Fibroblast of skin of abdomen (primary cell): ENCODE measurements at places on chromosomes 7 and 10.

DNA sequence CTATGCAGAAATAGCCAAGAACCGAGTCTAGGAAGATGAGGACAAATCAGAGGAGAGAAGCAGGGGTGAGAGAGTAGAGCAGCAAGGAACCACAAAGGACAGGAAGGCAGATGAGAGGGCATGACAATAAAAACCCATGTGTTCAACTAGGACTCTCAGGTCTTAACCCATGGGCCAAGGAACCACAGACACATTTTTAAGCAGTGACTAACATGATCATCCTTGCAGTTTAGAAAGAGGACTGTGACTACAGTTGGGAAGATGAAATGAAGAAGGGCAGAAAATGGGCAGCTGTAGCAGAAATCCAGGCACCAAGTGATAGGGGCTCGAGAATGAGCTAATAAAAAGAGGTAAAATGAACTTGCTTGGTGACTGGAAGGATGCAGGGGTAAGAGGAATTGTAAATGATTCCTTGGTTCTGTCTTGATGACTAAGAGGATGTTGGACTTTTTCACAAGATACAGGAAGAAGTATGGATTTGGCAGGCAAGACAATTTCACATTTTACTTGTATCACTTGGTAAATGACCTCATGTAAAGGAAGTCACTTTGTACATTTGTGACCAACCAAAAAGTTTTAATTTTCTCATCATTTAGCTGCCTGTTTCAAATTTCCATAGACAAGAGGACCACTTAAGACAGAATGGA is 22.8 kb downstream of the SGMS1 start:
- DNase-seq, result peak; percentile 61

- DNase-seq, result peak; percentile 4
These were observed 70.9 kb downstream of the HHEX start for GRCh38 chr10:92760609-92761008.

DNA sequence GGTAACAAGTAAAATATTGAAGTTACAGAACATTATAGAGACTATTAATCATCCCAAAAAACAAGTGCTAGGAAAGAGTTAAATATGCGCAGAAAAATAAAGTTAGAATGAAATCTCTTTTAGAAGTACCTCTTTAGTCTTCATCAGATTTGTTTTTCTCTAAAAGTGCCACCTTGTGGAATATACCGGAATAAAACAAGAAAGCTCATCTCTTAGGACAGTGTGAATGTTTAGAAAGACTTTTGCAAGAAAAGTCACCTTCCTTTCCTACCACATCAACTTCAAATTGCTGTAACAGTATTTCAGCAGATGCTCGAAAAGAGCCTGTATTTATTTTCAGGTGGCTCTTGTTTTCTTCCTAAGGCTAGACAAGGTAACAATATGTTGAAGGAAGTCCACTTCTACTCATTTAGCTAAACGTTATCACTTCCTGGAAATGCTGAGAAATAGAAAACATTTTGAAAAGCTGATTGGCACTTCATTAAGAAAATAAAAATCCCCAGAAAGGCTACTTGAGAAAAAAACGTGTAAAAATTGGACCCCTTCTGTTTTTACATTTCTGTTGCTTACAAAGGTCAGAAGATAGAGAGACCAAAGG is 19.8 kb upstream of the FAM133B start:
- DNase-seq, result no peak

- no peak for DNase-seq
These were observed 16.0 kb downstream of the NRAP start for GRCh38 chr10:113647812-113648211.

DNA sequence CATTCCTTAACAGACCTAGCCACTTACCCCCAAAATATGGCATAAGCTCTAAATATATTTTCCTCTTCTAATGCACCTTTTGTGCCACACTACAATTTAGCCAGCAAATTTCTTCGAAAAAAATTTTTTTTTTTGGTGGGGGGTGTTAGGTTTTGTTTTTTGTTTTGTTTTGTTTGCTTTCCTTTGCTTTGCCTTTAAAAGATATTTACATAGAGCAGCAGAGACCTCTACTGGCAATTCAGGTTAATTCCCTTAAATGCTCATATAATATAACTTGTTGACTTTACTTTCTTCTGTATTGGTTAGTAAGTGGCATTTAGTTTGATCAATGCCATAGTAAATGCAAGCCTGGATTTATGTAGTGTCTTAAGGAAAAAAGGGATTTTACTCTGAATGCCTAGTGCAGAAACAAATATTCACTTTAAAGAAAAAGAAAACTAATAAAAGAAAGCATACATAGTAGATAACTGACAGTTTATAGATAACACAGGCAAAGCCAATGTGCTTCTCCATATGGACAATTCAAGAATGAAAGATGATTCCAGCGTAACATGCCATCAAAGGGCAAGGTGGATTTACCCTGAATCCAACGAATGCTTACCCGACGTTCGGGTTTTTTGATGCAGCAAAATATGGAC is 1250.6 kb downstream of the GATA3 start:
- DNase-seq, result peak; percentile 9

GRCh38 chr7:66110856-66111255 is 3.8 kb upstream of the CRCP start:
- peak; percentile 98 for DNase-seq

DNA sequence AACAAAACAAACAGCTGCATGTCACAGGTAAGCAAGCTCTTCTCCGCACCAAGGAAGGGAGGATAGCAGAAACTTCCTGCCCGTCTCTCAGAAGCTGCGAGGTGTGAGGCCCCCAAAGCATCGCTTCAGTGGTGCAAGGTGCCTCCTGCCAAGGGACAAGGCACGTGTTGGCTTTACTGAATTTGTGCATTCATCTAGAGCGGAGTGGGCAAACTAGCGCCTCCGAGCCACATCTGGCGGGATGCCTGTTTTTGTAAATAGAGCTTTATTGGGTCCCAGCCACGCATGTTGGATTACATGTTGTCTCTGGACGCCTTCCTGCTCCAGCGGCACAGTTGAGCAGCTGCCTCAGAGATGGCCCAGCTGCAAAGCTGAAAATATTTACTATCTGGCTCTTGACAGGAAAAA is 27.7 kb downstream of the PHYH start:
- DNase-seq, result peak; percentile 18

GRCh38 chr7:23615331-23615730 is 18.1 kb downstream of the CCDC126 start:
- no peak for DNase-seq

GRCh38 chr7:134694299-134694698 is 47.6 kb downstream of the BPGM start:
- DNase-seq, result no peak

- DNase-seq, result no peak
These were observed 61.9 kb upstream of the EBF3 start for GRCh38 chr10:130025811-130026485.

DNA sequence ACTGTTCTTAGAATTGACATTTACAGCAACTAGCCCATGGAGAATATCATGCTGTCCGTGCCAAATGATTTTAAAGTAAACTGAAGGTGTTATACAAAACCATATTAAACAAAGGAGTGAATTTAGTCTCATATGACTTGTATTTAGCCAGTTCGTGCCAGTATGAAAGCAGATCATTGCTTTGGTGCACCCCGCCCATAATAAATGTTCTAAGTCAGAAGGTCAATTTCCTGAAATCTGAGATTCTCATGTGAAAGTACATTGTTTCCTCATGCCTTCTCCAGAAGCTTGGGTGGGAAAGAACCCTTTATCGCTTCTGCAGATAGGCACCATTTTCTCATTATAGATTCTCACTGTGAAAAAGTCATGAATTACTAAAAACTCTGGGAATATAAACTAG is 106.4 kb downstream of the CAMK1D start:
- DNase-seq, result no peak

GRCh38 chr7:143908120-143908519 is 6.1 kb upstream of the TCAF1 start:
- no peak for DNase-seq

DNA sequence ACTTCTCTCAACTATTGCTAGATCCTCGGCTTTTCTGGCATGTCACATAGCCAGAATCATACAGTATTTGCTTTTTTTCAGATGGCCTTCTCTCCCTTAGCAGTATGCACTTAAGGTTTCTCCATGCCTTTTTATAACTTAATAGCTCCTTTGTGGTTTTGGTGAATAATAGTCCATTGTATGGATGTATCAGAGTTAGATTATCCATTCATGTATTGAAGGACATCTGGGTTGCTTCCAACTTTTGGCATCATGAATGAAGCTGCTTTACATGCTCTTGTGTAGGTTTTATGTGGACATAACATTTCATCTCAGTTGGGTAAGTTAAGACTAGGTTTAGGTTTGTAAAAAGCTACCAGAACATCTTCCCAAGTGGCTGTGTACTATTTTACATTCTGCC is 4.6 kb downstream of the ATP5F1C start:
- DNase-seq, result no peak

DNA sequence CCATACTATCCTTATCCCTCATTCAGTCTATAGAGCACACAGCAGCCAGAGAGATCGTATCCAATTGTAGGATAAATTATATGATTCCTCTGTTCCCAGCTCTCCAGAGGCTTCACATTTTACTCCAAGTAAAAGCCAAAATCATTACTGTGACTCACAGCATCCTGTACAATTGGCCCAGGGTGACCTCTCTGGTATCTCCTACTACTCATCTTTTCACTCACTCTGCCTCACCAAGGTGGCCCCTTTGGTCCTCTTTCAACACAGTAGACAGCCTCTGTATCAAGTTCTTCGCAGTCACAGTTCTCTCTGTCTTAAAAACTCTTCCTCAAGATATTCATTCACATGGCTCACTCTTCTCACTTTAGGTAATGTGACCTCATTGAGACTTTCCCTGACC is 72.6 kb upstream of the LSM8 start:
- DNase-seq, result no peak

- no peak for DNase-seq
These were observed 526.3 kb upstream of the SEMA3D start for GRCh38 chr7:85713171-85713570.

GRCh38 chr7:6279937-6280336 is 7.5 kb upstream of the CYTH3 start:
- no peak for DNase-seq

DNA sequence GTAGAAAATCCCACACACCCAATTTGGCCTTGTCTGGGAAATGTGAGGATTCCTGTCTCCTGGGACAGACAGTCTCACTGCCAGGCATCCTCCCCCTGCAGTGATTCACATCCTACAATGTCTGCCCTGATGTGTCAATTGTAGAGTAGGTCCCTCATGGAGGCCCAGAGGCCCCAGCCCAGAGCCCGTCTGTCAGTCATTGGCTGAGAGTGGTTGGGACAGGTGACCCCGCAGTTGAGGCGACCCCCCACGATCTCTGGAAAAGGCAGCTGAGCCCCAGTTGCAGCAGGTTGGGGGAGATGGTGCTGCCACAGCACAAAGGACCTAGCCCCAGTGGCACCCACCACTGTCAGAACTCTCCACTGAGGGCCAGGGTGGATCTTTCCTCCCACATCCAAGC is 84.3 kb upstream of the INSIG1 start:
- peak; percentile 78 for DNase-seq

- DNase-seq, result no peak
These were observed 171.2 kb downstream of the PTPRN2 start for GRCh38 chr7:158416283-158416933.

GRCh38 chr10:100793055-100793454 is 47.7 kb downstream of the PAX2 start:
- no peak for DNase-seq

GRCh38 chr7:130529417-130529816 is 37.5 kb downstream of the MEST start:
- DNase-seq, result no peak

- no peak for DNase-seq
These were observed 319.3 kb downstream of the INHBA start for GRCh38 chr7:41383596-41383995.

DNA sequence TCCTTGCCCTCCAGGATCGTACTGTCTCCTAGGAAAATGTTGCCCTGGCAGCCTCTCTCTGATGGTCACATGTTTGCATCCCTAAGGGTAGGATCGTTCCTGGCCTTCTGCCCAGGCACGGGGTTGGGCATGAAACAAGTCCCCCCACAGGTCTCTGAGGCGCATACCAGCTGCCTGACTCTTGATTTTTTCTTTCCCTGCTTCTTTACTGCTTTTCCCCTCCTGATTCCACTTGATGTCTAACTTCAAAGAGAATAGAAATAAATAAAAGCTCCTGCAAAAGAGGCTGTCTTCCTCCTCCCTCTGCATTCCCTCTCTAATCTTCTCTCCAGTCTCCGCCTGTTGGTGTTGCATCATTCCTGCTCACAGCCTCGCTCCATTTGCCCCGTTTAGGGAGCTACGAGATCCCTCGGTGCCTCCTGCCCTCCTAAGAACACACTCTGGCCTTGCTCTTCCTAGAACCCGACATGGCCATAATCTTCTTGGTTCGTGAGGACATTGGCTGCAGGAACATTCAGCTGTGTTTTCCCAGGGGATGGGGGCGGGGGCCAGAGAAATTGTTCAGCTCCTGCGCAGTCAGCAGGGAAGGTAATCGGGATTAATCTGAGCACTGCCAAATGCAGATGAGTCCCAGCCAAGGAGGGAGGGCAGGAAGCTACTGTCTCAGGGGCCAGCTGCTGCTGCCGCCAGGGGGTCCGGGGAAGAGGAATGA is 26.0 kb downstream of the LEP start:
- DNase-seq, result peak; percentile 84

DNA sequence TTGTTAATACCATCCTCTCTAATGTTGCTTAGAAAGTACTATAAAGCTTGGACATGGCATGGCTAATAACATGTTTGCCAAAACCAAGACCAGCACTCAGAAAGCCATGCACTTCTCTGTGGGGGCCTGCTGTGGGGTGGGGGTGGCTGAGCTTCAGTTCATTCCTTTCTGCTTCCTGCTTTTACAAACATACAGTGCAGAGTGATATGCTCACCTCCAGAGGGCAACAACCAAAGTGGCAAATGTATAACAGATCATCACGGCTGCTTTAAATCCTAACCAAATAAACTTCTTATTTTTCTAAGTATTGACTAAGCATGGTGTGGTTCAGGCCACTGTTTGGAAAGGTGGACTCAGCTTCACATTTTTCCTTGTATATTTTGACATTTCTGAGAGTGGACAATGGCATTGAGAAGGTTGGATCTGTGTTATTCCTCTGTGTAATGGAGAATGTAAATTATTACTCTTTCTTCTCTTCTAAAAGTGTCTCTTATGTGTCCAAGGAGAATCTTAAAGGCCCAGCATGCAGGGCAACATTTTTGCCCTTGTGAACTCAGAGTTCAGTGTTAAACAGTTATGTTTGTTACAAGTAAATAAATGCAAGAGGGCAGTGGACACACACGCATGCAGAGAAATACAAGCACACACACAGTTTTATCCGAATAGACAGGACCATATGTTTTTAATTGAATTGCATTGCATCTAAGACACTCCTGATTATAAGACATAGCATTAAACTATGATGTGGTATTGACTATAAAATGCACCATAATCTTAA is 186.1 kb downstream of the HERPUD2 start:
- no peak for DNase-seq

DNA sequence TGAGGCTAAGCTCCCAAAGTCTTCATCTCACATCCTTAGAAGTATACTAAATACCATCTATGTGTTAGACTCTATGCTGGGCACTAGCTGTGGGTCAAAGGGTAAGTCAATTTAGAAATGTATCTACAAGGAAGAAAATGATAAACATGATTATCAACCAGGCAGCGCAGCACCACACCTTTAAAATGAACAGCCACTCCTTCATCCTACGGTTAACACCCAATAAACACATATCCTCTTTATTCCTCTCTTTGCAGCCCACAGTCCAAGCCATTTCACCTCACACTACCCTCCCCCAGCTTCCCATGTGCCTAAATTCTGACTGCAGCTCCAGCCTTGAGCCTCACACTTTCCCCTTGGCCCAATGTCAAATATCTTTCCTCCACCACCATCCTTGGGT is 362.6 kb downstream of the FGFR2 start:
- no peak for DNase-seq

- peak; percentile 57 for DNase-seq
These were observed 70.6 kb downstream of the AP3M1 start for GRCh38 chr10:74079936-74080590.
